Metanephros (tissue), 2 donors: ENCODE measurements at places on chromosomes 6 and 20. TPM values are rescaled to one million over a fixed set of nuclear protein-coding genes. Genes with fewer than 3 reads are reported as not detected.

BPIFB4 gene
- not detected for total RNA-seq

ZNF292 gene
- 65.9 TPM for total RNA-seq

CLPSL1 gene
- not detected for total RNA-seq

EFCAB8 gene
- not detected for total RNA-seq

STX11 gene
- total RNA-seq = 6.8 TPM

OPRL1 gene
- 2.3 TPM for total RNA-seq

RBPJL gene
- not detected for total RNA-seq

FNDC1 gene
- 16.2 TPM for total RNA-seq

FOXC1 gene
- 49.3 TPM for total RNA-seq

ZNF165 gene
- total RNA-seq = 3.0 TPM

HTR1E gene
- total RNA-seq = 0.93 TPM

OR2H2 gene
- total RNA-seq = not detected

BEND3 gene
- total RNA-seq = 7.6 TPM

PRIM2 gene
- total RNA-seq = 19.6 TPM

ZKSCAN4 gene
- total RNA-seq = 7.6 TPM

CCDC28A gene
- 15.6 TPM for total RNA-seq

CPXM1 gene
- total RNA-seq = 146 TPM

BTBD9 gene
- 31.8 TPM for total RNA-seq

CBFA2T2 gene
- 23.0 TPM for total RNA-seq

MEI4 gene
- 1.2 TPM for total RNA-seq

QKI gene
- total RNA-seq = 206 TPM

ZNF512B gene
- 18.3 TPM for total RNA-seq

MCM9 gene
- total RNA-seq = 24.1 TPM

ZFP57 gene
- total RNA-seq = not detected

SCUBE3 gene
- total RNA-seq = 26.9 TPM

C20orf141 gene
- total RNA-seq = not detected

B4GALT5 gene
- 30.2 TPM for total RNA-seq

STMND1 gene
- total RNA-seq = not detected

FABP7 gene
- not detected for total RNA-seq

CLIC5 gene
- 67.4 TPM for total RNA-seq

BACH2 gene
- total RNA-seq = 15.6 TPM

NR2E1 gene
- not detected for total RNA-seq

EDN1 gene
- 7.4 TPM for total RNA-seq

KIAA1755 gene
- 4.2 TPM for total RNA-seq

OTOR gene
- total RNA-seq = not detected

ZSCAN23 gene
- 13.2 TPM for total RNA-seq

SMLR1 gene
- 0.29 TPM for total RNA-seq

ACSS1 gene
- total RNA-seq = 33.9 TPM
